ENCODE measurements at places on chromosomes 6 and 20. TPM values are rescaled to one million over a fixed set of nuclear protein-coding genes. Genes with fewer than 3 reads are reported as not detected.

- H3K36me3 ChIP-seq: no peaks in the 10 kb centered on the region
- no peaks in the 10 kb centered on the region for H3K27me3 ChIP-seq
- H3K4me1 ChIP-seq: no peaks in the 10 kb centered on the region
Measured at GRCh38 chr6:27268803-27269202, 21.3 kb downstream of the PRSS16 start.

GRCh38 chr6:108222504-108222903, 38.3 kb downstream of the SNX3 start:
- H3K36me3 ChIP-seq: no peaks in the 10 kb centered on the region
- DNase-seq: no peak
- no peak overlapping the region for H3K4me3 ChIP-seq
- no peak overlapping the region for H3K27ac ChIP-seq
- no peaks in the 10 kb centered on the region for H3K4me1 ChIP-seq

DNA sequence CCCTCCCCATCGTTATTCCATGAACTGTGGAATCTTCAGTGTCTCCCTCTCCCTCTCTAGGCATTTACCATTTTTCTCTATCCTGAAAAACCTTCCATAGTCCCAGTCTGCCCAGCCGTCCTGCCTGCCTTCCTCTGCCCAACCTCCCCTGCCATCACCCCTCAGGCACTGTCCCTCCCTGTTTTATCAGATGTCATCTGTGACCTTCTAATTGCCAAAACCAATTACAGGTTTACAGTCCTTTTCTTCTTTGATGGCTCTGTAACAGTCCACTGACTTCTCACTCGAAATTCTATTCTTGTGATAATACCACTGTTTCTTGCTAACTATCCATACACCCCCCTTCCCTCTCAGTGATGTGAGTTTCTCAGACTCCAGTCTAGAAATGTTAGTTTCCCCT, 2.3 kb upstream of the SLC23A2 start:
- DNase-seq: no peak
- peaks cover 12% of the 10 kb centered on the region for H3K4me1 ChIP-seq
- no peaks in the 10 kb centered on the region for H3K27me3 ChIP-seq
- no peak overlapping the region for H3K27ac ChIP-seq
- H3K36me3 ChIP-seq: no peaks in the 10 kb centered on the region

- H3K4me3 ChIP-seq: no peak overlapping the region
- H3K27ac ChIP-seq: no peak overlapping the region
- no peaks in the 10 kb centered on the region for H3K27me3 ChIP-seq
- peaks cover 28% of the 10 kb centered on the region for H3K4me1 ChIP-seq
- no peak for DNase-seq
Measured at GRCh38 chr6:53294095-53294494, 54.7 kb downstream of the ELOVL5 start.

GRCh38 chr6:111832833-111833418, 40.3 kb downstream of the FYN start:
- H3K4me1 ChIP-seq: no peaks in the 10 kb centered on the region
- no peak overlapping the region for H3K4me3 ChIP-seq
- no peak overlapping the region for H3K27ac ChIP-seq

DNA sequence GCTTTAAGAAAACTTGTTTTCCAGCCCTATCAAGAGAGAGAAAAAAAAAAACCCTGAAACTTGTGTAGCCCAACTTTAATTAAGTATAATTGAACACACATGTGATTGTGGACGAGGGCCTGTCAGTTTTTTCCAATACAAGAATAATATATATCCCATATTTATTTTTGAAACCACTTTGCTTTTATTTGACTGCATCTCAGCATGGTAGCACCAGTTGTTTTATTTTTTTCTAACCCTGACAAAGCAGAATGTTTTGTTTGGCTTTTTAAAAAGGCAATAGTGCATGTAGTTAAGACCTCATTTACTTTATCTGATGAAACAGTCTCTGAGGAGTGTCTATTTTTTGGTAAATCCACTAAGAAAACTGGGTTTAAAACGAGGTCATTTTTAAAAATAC, 257.7 kb downstream of the CDKAL1 start:
- no peaks in the 10 kb centered on the region for H3K36me3 ChIP-seq
- no peak for DNase-seq
- H3K27ac ChIP-seq: no peak overlapping the region
- H3K4me3 ChIP-seq: no peak overlapping the region

DNA sequence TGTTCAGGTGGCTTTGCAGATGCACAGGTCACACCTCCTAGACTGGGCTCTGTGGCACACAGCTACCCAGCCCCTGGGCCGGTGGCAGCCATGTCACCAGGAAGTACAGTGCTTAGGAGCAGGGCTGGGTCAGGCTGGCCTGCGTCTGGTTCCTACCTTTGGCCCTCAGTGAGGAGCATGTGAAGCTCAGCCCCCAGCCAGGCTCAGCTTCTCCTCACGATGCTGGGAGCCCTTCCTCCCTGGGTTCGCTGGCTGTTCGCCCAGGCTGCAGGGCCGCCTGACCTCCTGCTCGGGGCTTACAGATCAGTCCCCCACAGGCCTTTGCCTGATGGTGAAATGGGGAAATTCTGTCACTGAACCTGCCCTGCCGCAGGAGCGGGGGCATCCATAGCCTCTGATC, 23.1 kb downstream of the SPATA2 start:
- 0 out of 2 replicates have a peak overlapping the region, but pooled peaks have one; percentile 29 for H3K27ac ChIP-seq
- peaks cover 38% of the 10 kb centered on the region for H3K4me1 ChIP-seq
- H3K4me3 ChIP-seq: no peak overlapping the region
- no peaks in the 10 kb centered on the region for H3K27me3 ChIP-seq

DNA sequence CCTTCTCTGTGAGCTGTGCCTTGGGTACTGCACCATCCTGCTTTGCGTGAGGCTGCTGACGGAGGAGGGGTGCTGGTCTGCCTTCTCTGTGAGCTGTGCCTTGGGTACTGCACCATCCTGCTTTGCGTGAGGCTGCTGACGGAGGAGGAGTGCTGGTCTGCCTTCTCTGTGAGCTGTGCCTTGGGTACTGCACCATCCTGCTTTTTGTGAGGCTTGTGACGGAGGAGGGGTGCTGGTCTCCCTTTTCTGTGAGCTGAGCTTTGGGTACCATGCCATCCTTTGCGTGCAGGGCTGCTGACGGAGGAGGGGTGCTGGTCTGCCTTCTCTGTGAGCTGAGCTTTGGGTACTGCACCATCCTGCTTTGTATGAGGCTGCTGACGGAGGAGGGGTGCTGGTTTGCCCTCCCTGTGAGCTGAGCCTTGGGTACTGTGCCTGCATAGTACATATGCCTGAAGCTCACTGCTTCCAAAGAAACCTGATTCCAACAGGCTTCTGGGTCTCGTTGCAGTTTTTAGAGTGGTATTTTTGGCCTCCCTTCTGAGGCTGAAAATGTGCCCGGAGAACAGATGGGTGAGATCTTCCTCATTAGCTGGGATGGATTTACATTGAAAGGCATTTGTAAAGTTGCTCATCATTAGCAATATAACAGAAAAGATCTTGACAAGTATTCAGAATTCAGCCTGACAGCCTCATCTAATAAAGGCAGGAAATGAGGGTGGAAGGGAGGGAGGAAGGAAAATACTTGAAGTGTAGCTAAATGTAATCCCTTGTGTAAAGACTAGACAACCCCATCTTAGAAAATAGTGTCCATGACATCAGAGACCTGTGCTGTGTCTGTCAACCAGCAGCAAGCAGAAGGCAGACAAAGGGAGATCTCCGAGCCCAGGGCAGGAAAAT, 46.8 kb upstream of the UNC93A start:
- no peak for DNase-seq
- no peaks in the 10 kb centered on the region for H3K27me3 ChIP-seq
- no peaks in the 10 kb centered on the region for H3K36me3 ChIP-seq
- H3K4me1 ChIP-seq: no peaks in the 10 kb centered on the region
- H3K4me3 ChIP-seq: no peak overlapping the region

DNA sequence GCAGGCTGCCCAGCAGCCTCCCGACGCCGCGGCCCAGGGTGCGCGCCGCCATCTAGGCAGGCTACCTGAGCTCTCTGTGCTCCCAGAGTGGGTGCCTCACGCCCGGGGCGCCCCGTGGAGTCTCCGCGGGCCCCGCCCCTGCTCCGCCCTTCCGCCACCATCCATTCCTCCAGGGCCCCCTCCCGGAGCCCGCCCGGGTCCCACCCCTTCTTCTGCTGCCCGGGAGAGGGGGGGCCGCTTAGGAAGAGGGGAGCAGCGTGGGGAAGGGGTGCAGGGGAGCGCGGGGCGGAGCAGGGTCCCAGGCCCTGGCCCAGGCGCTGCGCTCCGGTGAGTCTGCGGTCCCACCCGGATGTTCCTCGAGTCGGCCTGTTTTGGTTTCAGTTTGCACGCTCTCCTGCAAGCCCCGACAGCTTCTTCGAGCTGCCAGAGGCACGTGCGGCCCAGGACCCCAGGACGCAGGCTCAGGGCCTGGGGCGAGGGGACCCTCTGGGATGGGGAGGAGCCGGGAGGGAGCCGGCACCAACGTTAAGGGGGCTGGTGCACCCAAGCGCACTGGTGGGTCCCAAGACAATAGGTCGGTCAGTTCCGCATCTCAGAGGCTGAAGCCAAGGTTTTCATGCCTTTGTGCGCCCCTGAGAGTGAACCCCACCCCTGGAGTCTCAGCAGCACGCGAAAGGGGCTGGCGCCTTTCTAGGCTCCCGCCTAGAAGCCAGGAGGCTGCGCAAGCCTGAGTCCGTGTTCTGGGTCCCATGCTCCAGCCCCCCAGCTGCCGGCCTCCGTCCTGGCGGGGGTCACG, at the start of gene ACSS1:
Gene ACSS1, minus strand, starts transcription at position 89 of the 796 bp plus-strand sequence. Its CDS starts 37 bp downstream, at position 52.
- no peaks in the 10 kb centered on the region for H3K36me3 ChIP-seq
- H3K27ac ChIP-seq: peak within 1 kb of the TSS; percentile 83
- H3K4me3 ChIP-seq: peak within 1 kb of the TSS; percentile 71
- DNase-seq: no peak
- H3K27me3 ChIP-seq: no peaks in the 10 kb centered on the region

DNA sequence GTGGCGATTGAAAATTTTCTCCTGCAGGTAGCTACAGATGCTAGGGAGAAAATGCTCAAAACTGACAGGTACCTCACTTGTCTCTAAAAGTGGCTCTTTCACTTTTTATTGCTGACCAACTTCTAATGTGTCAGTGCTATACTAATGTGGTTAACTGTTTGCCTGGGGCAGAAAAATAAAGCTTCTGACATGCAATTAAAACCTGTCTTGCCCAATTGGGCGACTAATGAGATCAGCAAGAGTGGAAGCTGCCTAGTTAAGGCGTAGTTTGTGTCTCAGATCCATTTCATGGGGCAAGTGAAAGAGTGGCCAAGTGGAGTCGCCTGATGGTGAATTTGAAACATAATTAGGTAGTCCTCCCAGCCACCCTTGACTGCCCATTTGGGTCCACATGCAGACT, 193.3 kb downstream of the TSHZ2 start:
- H3K4me1 ChIP-seq: no peaks in the 10 kb centered on the region
- no peak overlapping the region for H3K27ac ChIP-seq
- H3K36me3 ChIP-seq: no peaks in the 10 kb centered on the region
- no peak for DNase-seq

DNA sequence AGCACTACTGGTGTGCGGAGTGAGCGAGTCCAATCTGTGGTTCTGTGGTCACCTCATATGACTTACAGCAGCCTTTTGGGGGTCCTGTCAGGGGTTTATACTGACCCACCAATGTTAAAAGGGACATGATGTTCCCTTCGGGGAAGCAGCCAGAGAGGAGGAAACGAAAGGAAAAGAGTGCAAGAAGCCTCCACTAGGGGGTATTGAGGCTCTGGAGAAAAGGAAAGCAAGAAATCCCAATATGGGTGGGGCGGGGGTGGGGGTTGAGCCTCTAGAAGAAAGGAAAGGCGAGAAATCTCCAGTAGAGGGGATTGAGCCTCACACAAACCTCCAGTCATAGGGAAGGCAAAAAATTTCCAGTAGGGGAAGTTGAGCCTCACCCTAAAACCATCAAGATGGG, 249.3 kb upstream of the ECI2 start:
- DNase-seq: no peak
- no peaks in the 10 kb centered on the region for H3K36me3 ChIP-seq
- no peaks in the 10 kb centered on the region for H3K27me3 ChIP-seq
- H3K27ac ChIP-seq: no peak overlapping the region

- H3K4me3 ChIP-seq: no peak overlapping the region
- no peaks in the 10 kb centered on the region for H3K36me3 ChIP-seq
- H3K4me1 ChIP-seq: no peaks in the 10 kb centered on the region
- H3K27me3 ChIP-seq: no peaks in the 10 kb centered on the region
- no peak overlapping the region for H3K27ac ChIP-seq
Measured at GRCh38 chr6:5367510-5367909, 106.2 kb downstream of the FARS2 start.

DNA sequence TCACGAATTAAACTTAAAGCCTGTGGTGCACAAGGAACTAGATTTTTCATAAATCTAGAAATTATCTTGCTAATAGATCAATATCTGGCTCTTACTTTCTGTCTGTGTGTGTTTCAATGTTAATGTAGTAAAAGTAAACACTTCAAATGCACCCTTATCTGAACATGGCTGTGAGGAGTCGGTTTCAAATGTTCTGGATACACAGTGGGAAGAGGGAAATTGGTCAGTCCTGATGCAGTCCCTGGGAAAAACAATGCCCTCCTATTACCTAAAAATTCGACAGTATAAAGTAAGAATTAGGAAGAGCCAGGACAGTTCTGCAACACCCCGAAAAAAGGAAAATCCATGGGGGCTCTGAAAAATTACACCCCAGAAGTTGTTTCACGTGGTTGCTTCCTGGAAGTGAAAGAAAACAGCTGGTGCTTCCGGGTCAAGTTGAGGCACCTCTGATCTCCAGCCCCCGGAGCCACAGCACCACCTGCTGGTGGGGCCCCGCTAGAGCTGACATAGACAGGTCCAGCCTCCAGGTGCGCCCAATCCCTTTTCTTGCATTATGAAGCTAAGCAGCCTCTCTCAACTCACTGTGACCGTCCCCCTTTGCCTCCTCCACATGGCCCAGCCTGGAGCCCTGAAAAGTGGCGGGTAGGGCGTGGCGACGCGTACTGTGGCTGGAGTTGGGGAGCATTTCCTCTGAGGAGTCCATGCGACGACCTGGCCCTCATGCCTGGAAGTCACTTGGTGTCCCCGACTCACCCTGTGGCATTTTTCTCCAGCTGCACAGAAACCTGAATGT, 8.3 kb downstream of the SEMG2 start:
- H3K4me1 ChIP-seq: no peaks in the 10 kb centered on the region
- no peak overlapping the region for H3K27ac ChIP-seq
- H3K27me3 ChIP-seq: peaks cover 18% of the 10 kb centered on the region
- no peak for DNase-seq
- H3K36me3 ChIP-seq: no peaks in the 10 kb centered on the region

DNA sequence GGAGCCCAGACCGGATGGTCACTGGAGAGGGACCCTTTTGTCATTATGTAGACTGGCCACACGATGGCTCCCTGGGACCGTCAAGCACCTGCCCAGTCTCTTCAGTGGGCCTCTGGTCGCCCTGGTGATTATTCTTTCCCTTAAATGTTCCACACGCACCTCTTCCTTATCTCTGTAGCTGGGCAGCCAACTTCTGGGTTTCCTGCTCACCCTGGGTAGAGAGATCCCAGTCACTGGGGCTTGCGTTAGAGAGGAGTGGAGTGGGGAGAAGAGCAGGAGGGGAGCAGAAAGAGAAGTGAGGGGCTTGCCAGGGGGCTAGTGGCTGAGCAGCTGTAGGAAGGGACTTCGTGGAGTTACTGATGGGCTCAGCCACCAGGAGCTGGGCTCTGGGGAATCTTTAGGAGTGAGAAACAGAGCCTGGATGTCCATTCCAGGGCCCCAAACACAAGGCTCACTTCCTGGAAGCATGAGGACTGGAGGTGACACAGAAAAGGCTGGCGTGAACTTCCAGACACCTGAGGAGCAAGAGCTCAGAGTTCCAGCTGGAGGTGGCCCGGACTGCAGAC, 150.1 kb downstream of the DHX35 start:
- no peak for DNase-seq
- peaks cover 6% of the 10 kb centered on the region for H3K27me3 ChIP-seq

The TP53TG5 gene
- not detected for total RNA-seq

The PYGB gene
- 220 TPM for total RNA-seq

The HLA-DMB gene
- 0.44 TPM for total RNA-seq

The PKIB gene
- 1.1 TPM for total RNA-seq

The AIF1 gene
- 0.44 TPM for total RNA-seq

The LSM2 gene
- total RNA-seq: 89.7 TPM

The GFRAL gene
- total RNA-seq: not detected

The APOBEC2 gene
- total RNA-seq: not detected

Measured in Panc1 (cell line).